NCI-H2171 treated with DMSO at 0.1 percent for 48 hours (cell line): ENCODE measurements at places on chromosomes 7 and 10.

GRCh38 chr7:121574109-121574508 is 178.0 kb upstream of the FAM3C start:
- no peak for DNase-seq

- DNase-seq, result no peak
Observed at GRCh38 chr7:5231811-5232484, 41.9 kb downstream of the WIPI2 start.

GRCh38 chr10:49264177-49264677 is 34.7 kb upstream of the C10orf71 start:
- no peak for DNase-seq

GRCh38 chr10:50426485-50426884 is 175.2 kb upstream of the ASAH2 start:
- no peak for DNase-seq

DNA sequence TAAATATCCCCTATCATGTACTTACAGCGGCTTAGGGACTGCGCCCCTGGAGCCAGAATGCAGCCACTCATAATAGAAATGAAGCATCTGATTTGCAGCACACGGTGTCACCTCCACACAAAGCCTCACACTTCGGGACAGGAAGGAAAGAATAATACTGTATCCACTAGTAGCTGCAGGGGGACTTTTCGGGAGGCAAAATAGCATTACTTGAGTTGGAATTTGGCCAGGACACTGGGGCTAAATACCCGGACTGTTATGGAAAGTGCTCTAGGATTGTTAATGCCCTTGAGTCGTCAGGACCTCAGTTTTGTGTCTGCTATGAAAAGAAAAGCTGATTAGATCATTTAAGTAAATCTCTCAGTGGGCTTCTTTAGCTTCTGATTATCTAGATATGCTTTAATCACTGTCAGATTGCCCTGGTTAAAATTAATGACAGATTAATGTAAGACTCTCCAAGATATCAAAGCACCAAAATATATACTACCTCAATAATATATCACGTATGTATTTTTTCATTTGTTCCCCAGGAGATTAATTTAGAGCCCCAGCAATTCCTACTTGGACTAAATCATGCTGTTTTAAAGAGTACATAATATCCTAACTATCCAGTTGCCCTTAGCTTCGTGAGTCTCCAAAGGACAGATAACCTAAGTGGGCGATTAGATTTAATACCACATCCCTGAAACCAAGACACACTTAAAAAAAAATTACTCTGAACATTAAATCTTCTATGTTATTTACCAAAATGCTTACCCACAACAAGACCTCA is 173.0 kb upstream of the NEBL start:
- DNase-seq, result peak; percentile 11

- DNase-seq, result peak; percentile 32
Observed at GRCh38 chr7:75889223-75889825, 10.5 kb downstream of the RHBDD2 start.

GRCh38 chr7:76037310-76037709 is 10.5 kb downstream of the STYXL1 start:
- DNase-seq, result no peak

DNA sequence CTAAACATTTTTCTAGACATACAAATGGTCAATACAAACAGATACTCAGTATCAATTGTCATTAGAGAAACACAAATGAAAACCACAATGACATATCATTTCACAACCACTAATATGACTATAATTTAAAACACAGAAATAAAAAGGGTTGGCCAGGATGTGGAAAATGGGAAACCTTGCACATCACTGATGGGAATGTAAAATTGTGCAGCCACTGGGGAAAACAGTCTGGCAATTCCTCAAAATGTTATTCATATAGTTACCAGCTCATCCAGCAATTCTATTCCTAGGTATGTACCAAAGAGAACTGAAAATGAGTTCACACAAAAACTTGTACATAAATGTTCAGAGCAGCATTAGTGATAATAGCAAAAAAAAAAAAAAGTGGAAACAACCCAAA is 106.1 kb upstream of the LRRTM3 start:
- DNase-seq, result no peak

GRCh38 chr10:1938317-1938716 is 201.0 kb upstream of the ADARB2 start:
- peak; percentile 55 for DNase-seq

DNA sequence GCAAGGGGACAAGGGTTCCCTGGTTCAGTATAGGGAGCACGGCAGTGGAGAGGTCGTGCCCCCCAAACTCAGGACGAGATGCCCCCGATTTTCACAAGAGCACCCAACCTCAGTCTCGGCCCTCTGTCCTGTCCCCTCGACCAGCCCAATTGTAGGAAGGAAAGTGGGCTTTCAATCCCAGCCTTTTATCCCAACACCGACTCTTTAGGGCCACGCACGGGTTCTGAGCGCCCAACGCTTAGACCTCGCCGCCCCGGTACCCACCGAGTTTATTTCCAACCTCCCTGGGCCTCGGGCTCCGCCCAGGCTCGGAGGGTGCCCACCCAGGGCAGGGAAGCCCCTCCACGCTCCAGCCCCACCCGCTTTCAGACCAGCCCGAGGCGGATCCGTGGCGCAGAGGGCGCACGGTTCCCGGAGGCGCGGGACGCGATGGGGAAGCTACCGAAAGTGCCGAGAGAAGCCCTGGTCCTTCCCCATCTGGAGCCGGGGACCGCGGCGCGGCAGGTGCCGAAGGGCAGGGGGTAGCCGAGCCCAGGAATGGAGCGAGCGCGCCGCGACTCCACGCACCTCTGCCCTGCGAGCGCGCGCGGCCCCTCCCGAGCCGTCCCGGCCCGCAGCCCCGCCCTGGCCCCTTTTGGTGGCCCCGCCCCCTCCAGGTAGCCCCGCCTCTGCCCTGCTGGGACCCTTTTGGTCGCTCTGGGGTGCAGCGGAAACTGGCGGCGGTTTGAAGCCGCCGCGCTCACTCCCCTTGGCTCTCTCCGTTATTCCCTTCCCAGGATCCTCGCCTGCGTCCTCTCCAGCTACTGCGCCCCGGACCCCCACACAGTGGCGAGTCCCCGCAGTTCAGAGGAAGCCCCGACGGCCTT is 20.4 kb downstream of the GRID2IP start:
- peak; percentile 25 for DNase-seq

DNA sequence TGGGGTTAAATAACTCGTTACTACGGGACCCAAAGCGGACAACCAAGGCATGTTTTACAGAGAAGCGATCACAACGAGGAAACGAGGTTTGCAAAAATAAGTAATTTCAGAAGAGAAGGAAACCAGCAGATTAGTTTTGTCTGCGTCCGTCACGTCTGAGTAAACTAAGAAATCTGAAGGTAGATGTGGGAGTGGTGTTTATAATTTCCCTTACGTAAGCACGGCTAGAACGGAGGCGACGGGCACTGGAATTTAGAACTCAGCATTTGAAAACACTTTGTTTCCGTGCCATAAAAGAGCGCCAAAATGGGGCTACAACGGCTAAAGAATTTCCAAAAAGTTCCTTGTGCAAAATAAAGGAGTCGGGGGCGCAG is 718 bp upstream of the UMAD1 start:
- DNase-seq, result peak; percentile 65

GRCh38 chr10:101226491-101227428 is 2.5 kb downstream of the LBX1 start:
- no peak for DNase-seq

DNA sequence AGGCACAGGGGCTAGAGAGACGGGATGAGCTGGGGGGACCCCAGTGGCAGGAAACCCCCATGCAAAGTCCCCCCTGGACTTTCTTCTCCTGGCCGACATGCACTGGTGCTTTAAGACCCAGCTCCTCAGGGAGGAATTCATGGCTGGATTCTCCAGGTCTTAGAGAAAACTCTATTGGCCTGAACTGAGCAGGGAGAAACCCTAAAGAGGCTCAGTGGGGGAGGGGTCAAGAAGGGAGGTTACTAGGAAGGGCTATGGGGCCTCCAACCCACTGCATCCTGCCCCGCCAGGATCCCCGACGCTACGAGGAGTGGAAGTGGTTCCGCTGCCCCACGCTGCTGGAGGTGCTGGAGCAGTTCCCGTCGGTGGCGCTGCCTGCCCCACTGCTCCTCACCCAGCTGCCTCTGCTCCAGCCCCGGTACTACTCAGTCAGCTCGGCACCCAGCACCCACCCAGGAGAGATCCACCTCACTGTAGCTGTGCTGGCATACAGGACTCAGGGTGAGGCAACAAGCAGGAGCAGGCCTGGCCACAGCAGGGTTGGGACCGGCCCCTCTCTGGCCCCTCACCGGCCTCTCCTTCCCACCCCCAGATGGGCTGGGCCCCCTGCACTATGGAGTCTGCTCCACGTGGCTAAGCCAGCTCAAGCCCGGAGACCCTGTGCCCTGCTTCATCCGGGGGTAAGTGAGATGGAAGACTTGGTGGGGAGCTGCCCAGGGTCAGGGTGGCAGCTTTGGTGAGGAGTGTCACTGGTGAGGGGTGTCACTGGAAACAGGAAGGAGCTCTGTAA is 13.8 kb downstream of the ATG9B start:
- no peak for DNase-seq

DNA sequence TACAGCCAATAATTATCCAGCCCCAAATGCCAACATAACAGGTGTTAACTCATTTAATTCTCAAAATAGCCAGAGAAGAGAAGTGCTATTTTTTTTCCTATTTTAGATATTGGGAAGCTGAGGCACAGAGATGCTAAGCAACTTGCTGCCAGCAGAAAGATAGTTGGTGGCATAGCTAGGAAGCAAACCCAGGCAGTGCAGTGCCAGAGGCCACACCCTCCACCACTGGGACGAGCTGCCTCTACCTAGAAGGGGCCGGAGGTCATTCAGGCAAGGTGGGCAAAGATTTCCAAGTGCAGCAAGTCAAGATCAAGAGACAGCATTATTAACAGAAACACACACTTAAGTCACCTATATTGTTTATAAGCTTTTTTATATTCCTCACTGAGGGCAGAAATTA is 654.1 kb downstream of the INHBA start:
- DNase-seq, result no peak

DNA sequence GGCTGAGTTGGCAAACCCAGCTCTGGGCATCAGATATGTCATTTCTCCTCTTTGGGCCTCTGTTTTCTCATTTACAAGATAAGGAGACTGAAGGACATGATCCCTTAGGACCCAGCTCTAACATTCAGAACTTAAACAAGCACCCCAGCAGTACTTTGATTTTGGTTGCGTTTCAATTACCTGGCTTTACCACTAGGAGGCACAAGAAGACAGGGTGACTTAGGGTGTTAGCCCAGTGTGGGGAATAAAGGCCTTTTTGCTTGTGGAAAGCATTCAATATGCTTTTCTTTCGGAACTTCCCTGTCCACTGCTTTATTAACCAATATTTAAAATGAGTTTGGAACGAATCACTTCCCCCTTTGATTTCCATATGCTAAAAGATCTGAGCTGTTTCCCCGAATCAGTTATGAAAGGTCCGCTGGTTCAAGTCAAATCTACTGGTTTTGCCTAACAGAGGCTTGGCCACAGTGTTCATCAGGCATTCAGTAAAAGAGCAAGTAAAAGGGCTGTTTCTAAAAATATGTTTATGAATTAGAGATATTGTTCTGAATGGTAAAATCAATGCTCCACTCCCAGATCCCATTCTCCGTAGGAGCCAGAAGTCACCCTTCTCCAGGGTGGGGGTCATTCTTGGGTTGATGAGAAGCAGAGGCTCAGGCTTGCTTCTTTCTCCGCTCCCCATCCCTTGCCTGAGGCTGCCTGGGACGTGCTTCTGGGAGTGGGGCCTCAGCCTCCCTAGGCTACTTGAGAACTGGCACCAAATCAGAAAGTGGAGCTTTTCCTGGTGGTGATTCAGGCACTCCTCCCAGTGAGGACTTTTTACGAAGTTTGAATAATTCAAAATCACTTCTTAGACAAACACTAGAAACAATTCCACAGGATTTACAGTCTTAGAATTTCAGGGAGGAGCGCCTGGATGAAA is 105.5 kb downstream of the MYOF start:
- DNase-seq, result peak; percentile 70

DNA sequence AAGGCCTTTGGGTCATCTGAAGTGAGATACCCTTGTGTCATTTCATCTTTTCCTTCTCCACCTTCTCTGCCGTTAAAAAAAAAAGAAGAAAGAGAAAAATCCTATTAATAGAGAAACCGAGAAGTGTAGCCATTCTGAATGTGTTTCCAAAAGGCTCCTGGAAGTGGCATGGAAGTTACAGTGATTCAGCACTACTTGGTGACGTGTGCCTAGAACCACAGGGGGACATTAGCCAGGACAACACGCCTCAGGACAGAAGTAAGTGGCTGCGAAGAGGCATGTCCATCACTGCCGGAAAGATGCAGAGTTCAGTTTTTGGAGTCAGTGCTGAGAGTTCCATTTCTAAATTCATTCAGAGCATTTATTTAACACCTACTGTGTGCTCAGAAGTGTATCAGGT is 6.3 kb downstream of the HTRA1 start:
- no peak for DNase-seq

- DNase-seq, result no peak
Observed at GRCh38 chr10:47040681-47041080, 129.5 kb downstream of the PTPN20 start.
